Activated naive CD8-positive, alpha-beta T cell treated with anti-CD3 and anti-CD28 coated beads for 36 hours (primary cell): ENCODE measurements at places on chromosomes 5 and 9. TPM values are rescaled to one million over a fixed set of nuclear protein-coding genes. Genes with fewer than 3 reads are reported as not detected.

PDZD2 gene
- 0.42 TPM for total RNA-seq

RLN2 gene
- total RNA-seq = 5.1 TPM

FOXD4L4 gene
- total RNA-seq = 0.10 TPM

GRIA1 gene
- not detected for total RNA-seq

MAMDC2 gene
- total RNA-seq = not detected

KIF4B gene
- total RNA-seq = not detected

RNF208 gene
- 7.1 TPM for total RNA-seq

ANKRA2 gene
- total RNA-seq = 14.3 TPM

FAM153A gene
- total RNA-seq = 27.0 TPM

LCN1 gene
- not detected for total RNA-seq

FRRS1L gene
- total RNA-seq = not detected

LVRN gene
- total RNA-seq = not detected

SPATA9 gene
- total RNA-seq = not detected

LAMC3 gene
- 0.56 TPM for total RNA-seq

THOC3 gene
- total RNA-seq = 72.2 TPM

HMCN2 gene
- total RNA-seq = not detected

FAM81B gene
- not detected for total RNA-seq
